Dorsolateral prefrontal cortex (tissue), 122 donors: ENCODE measurements at places on chromosomes 1 and 21.

- no peak for DNase-seq
Measured at GRCh38 chr21:40566486-40566885, 280.5 kb downstream of the DSCAM start.

- DNase-seq, result no peak
Measured at GRCh38 chr1:58979086-58979485, 195.2 kb upstream of the JUN start.

- peak; percentile 95 for DNase-seq
Measured at GRCh38 chr1:150012611-150013010, 2.1 kb upstream of the OTUD7B start.

DNA sequence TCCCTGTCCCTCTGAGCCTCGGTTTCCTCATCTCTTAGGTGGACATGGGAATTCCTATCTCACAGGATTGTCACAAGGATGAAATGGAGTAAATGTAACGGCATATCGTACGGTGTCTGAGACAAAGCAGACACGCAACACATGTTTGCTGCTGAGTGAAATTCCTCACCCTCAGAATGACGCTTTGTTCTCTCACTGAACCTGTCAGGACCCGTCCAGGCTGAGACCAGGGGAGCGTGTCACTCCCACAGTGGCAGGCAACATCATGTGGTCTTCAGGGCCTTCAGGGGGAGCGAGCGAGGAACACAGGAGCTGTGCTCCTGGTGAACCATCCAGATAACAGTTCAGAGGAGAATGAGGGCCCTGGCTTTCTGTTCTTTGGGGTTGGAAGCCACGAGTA is 74.2 kb downstream of the TOMM20 start:
- DNase-seq, result no peak

DNA sequence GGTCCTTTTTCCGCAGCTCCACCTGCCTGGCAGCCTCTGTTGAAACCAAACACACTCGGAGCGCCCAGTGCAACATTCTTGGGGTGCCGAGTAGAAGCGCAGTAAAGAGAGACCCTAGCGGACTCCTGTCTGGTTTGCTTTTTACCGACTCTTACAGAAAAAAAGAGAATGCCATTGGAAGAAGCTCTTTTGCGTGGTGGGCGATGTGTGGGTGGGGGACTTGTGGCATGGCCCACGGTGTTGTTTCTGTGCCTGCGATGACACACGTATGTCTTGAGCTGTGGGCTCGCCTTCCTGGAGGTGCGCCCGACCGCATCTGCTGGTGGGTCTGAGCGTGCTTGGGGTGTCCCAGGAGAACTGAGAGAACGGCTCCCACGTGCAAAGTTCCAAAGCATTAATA is 7.3 kb upstream of the BARHL2 start:
- no peak for DNase-seq

GRCh38 chr1:56489695-56490094 is 89.7 kb downstream of the PLPP3 start:
- no peak for DNase-seq

- no peak for DNase-seq
Measured at GRCh38 chr1:19057182-19057779, 100.8 kb upstream of the IFFO2 start.

DNA sequence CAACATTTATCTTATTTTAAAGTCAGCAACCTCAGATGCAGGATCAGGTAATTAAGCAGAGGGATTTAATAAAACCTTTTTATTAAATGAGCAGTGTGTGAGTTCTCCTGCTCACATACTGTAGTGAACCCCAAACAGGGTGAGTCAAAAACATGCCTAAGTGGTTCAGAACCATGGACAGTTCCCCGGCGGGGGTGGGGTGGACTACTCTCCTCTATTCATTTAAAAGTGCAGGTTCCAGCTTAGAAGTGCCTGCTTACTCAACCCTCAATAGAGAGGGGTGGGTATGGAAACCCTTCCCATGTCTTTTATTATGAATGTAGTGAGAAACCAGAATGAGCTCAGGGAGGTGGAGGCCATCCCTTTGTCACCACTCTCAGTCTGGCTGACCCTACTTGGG is 397.9 kb downstream of the HHAT start:
- DNase-seq, result no peak

DNA sequence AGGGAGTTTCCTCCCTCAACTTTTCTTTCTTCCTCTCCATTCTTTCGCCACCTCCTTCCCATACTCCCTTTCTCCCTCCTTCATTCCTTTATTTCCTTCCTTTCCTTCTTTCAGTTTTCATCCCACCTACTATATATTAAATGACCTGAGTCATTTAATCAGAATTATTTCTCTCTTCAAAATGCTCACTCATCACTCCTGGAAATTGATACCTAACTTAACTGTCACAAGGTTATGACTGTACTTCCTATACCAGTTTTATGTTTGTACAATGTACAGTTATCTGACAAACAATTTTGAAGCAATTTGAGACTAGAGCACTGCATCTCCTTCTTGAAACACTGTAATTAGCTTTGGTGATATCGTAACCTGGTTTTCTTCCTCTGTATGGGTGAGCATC is 41.4 kb downstream of the NEXN start:
- DNase-seq, result no peak

DNA sequence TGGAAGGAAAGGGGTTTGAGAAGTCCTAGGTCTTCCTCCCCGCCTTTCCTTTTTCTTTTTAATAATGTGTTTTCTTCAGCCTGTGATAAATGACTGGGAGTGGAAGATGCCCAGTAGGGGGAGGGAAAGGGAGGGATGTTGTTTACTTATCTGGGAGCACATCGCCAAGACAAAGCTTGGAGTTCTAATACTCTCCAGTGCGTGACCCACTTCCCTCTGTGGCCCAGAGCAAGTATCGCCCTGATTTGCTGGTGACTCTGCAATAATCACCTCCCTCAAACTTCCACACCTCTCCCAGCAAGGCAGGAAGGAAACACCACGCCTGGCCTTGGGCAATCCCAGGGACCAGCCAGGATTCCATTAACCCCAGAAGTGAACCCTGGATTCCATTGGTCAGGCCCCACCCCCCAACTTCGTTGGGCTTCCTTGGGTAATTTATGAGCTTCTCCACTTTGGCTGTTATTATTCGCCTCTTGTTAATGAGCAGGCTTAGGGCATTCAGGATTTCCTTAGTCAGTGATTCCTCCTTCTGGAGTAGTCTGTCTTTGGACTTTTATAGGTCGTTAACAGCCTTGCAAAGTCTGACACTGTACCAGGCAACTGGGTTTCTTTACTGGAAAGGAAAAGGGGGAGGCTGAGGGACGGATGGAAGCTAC is 24.3 kb upstream of the GRHL3 start:
- DNase-seq, result no peak

- DNase-seq, result no peak
Measured at GRCh38 chr1:47469910-47470309, 32.1 kb downstream of the FOXD2 start.

- DNase-seq, result no peak
Measured at GRCh38 chr1:211378844-211379243, 52.2 kb downstream of the TRAF5 start.

- DNase-seq, result no peak
Measured at GRCh38 chr1:173527151-173527826, 50.2 kb downstream of the PRDX6 start.
